Natural killer cell (primary cell): ENCODE measurements at places on chromosomes 4 and X. TPM values are rescaled to one million over a fixed set of nuclear protein-coding genes. Genes with fewer than 3 reads are reported as not detected.

DNA sequence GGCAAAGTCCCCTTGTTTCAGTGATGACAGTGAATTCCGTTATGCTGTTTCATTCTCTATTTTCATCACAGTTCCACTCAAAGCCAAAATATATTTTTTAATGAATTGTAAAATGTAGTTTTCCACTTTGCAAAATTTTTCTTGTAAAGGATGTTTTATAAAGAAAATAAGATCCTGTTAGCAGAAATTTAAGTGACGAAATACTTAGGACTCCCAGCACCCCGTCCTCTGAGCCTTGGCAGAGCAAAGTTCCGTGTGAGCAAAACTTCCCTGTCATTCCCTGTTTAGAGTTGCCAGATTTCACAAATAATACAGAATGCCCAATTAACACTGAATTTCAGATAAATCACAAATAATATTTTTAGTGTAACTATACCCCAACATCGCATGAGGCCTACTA, 81.0 kb upstream of the RBPJ start:
- no peak for DNase-seq

DNA sequence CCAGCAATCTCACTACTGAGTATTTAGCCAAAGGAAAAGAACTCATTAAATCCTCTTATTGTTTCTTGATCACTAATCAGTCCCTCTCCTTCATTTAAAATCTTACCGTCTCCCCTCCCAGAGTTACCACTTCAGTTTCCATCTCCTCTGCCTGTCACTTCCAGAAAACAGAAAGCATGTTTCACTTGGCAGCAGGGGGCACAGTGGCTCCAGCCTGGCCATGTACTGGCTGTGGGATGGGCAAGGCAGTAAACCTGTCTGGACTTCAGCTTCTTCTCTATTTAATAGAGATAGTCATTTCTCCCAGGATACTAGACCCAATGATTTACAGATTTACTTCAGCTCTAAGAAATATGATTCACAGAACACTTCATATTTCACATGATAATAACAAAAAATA, 63.2 kb downstream of the CD40LG start:
- no peak for DNase-seq

The KLF8 gene
- total RNA-seq, result 6.7 TPM

GRCh38 chr4:64564126-64564525, 154.9 kb upstream of the TECRL start:
- DNase-seq, result no peak
